Mesendoderm (in vitro differentiated cells): ENCODE measurements at places on chromosomes 1 and 21.

DNA sequence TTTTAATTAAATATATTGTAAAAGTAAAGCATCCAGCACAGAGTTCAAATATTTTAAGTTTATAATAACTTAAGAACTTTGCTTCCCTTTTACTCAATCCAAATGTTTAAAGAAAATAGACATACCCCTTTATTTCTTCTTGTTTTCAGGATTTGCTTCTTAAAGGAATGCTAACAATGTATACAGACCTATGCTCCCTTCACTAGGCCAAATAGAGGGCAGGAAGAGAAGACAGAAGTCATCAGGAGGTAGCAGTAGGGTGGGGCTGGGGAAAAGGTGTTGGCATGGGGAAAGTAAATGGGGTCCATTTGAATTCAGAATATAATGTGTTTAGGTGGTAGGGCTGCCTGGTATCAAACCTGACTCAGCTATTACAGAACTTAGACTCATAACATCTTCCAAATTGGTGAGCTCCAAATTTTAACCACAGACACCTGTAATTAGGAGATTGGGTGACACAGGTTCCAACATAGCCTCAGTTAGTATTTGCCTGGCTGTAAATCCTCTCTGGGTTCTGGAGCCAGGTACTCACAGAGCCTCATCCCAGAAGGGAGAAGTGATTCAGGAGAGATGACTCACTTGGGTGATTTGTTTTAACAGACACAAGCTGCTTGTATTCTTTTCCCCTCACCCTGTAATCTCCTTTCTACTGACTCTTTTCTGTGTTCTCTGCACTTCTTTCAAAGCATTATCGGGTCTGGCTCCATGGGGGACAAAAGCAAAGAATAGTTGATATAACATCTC, 60.1 kb upstream of the DUSP10 start:
- peak; percentile 90 for DNase-seq

- no peak for DNase-seq
These were observed 57.5 kb downstream of the CD247 start for GRCh38 chr1:167460836-167461235.

DNA sequence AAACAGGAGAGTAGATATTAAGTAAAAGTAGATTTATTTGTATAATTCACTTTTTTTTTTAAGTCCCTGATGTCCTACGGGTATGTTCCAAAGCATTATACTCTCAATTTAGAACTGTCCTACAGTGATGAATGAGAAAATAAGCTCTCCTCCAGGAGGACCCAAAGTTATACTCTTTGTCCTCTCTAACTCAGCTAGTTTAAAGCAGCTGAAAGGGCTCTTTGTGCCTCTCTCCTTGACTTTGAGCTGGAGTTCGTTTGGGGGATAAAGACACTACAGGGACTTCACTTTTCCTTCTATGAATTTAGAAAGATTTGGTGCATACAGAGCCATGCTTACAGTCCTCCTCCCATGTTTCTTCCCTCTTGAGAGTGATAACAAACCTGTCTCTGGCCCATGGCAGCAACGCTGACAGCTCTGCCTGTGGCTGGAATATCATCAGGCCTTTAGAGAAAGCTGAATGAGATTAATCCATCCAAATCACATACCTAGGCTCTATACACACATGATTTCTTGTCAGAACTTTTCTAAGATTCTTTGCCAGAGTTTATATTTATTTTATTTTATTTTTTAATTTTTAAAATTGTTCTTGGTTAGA, 134.3 kb downstream of the PIK3R3 start:
- DNase-seq, result no peak

DNA sequence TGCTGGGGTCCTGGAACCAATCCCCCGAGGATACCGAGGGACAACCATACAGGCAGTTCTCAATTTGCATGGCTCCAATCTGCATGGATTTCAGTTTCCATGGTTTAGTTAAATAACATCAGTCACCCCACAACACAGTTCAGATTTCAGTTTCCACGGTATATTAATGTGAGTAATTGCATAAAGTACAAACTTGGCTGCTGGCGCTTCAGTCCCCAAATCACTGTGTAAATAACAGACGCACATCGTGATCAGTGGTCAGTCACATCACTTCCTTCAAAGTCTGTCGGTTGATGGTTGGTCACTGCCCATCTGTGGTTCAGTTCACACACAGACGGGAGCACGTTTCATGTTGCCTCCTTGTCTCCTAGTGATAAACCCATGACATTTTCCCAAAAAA, 66.4 kb upstream of the LPGAT1 start:
- DNase-seq, result no peak

DNA sequence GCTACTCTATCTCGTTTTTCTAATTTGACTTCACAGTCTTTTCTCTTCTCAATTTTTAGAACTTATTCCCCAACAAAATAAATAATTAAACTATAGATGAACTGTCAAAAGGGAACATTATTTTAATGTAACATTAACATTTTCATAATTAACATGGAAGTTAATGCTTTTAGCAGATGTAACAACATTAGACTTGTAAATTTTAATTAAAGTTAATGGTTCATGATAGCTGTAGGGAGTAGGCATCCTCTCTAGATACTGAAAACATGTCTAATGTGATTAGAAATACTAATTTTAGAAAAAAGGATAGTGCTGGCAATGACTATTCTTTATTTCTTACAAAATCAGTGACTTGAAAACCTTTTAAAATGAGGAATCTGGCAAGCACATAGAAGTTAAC, 32.1 kb upstream of the NEK7 start:
- no peak for DNase-seq

DNA sequence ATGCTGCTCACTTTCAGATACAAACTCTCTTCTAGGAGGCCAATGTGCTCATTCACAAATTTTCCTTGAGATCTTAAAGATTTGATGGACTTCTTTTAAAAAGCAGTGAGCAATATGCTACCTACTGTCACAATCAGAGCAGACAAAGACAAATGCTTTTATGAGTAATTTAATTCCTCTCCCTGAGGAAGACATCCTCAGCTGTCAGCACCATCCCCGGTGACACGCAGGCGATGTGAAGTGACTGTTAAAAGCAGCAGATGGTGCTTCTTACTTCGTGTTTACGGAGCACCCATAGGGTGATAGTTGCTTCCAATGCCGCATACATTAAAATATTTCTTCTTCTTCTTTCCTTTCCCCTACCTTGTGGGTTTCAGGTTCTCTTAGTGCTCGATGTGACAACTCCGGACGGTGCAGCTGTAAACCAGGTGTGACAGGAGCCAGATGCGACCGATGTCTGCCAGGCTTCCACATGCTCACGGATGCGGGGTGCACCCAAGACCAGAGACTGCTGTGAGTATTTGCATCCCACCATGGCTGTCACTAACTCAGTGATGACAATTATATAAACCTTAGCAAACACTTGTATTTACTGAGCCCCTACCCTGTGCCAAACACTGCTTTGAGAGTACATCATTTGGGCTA, 29.1 kb downstream of the LAMC2 start:
- DNase-seq, result no peak

DNA sequence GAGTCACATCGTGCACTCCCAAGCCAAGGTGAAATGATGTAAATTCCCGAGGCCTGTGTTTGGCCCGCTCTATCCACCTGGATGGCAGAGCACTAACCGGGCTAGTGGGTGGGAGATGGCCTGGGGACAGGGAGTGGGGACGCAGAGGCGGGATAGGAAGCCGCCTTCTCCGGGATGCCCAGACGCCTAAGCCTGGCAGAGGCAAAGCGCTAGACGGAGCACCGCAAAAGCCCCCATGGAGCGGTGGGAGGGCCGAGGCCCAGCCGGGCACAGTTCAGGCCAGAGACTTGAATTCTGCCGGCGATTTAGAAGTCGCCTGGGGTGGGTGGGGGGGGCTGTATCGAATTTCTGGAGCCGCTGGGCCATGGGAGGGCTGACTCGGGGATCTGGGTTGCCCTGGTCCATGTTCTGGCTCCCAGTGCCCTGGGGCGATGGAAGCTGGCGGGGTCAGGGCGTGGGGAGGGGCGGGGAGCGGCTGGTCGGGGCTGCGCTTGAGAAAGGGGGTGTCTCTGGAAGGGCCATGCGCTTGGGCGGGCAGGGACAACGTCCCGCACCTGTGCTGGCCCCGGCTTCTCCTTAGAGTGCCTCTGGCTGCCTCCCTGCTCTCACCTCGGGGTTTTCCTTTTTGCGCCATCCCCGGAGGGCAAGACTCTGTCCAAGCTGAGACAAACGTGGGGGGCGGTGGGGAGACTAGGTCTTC, 28.0 kb downstream of the KIAA2013 start:
- no peak for DNase-seq

- no peak for DNase-seq
These were observed 8.7 kb downstream of the SLAMF7 start for GRCh38 chr1:160747717-160748116.

DNA sequence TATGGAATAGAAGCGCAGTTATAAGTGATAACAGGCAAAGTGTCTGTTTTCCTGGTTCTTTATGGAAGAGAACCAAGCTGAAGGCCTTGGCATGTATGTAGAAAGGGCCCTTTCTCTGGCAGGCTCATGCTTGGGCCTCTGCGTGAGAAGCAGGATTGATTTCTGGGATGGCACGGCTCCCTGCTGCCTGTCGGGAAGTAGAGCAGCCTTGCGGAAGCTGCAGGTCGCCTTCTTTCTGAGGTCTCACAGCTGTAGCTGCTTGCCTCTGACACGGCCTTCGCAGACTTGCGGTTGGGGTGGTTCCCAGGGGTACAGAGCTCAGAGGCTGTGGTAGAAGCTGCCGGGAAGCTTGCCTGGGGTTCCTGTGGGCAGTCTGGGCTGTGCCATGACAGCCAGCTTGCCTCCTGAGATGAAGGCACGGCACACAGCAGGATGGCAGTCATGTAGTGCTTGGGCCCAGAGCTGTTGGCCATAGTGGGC, 39.4 kb downstream of the TRAPPC10 start:
- no peak for DNase-seq

DNA sequence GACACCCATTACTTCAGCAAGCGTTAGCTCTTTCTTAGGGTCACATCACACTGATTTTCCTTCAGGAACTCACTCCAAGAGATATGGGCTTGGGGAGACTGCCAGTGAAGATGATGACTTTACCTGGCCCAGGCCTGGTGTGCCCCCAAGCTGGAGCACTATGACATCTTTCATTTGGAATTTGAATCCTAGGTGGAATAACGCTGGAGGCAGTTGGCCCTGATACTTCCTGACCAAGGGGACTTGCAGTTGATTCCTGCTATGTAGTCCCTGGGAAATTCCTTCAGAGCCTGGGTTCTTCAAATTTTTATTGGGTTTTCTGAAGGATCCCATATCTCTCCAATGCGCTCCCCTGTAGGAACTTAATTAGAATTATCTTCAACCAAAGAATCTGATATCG, 114.9 kb upstream of the GUCA2B start:
- peak; percentile 54 for DNase-seq

DNA sequence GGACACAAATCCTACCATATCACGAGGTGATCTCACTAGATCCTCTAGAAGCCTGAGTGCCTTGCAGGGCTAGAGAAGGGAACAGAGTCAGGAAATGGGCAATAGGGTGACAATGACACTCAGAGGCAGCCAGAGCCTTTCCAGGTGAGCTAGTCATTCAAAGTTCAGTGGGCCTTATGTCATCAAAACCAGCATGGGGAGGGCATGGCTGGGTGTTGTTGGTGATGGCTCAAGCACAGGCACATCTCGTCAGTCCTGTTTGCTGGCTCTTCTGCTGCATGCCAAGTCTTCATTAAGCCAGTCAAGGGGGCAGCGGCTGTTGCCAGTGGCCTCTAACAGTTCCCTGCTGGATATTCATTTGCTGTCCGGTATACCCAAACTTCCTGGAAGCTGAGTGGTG, 99.6 kb upstream of the USP24 start:
- no peak for DNase-seq

GRCh38 chr21:25911730-25912401, 177.1 kb downstream of the GABPA start:
- DNase-seq, result no peak

DNA sequence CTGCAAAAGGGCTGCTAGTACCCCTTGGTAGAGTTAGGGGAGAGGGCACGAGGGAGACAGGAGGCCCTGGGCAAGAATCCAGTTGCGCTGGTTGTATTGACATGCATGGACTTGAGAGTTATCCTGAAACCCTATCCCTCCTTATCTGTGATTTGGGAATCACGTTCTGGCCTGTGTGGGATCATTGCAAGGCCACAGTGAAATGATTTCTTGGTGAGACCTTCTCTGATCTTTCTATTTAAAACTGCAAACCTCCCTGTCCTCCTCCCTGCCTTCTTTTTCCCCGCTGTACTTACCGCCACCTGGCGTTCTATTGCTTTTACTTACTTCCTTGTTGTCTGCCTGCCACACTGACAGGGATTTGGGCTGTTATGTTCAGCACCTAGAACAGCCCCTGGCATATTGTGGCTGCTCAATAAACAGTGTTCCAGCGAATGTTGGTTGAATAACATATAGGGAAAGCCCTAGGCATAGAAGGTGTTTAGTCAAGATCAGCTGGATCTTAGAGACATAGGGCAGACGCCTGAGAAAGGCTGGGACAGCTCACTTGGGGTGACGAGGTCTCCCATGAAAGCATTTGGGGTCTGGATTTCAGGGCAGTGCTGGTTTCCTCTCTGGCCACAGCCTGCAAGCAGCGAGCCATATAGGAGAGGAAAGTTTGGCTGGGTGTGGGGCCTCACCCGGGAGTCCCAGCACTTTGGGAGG, 25.6 kb downstream of the ALPL start:
- DNase-seq, result peak; percentile 87

DNA sequence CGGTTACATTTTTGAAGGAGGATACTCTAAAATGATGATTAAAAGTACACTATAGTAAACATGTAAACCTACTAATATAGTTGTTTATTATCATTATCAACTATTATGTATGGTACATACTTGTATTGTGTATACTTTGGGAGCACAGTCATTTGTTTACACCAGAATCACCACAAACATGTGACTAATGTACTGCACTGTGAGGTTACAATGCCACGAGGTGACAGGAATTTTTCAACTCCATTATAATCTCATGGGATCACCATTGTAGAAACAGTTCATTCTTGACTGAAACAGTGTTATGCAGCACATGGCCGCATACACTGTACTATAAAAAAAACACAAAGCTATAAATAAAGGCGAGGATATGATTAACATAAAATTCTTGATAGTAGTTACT, 44.3 kb downstream of the GPATCH2 start:
- DNase-seq, result no peak

- DNase-seq, result no peak
These were observed 36.5 kb downstream of the ARHGEF10L start for GRCh38 chr1:17575797-17576518.

- DNase-seq, result peak; percentile 57
These were observed at the start of gene PRR9 for GRCh38 chr1:153217212-153217611. Gene PRR9 (plus strand): TSS chr1:153217584. CDS start chr1:153218145, 561 bp downstream.

- no peak for DNase-seq
These were observed 6.5 kb downstream of the CNTN2 start for GRCh38 chr1:205049479-205049878.
